ENCODE measurements at places on chromosomes 7 and 10.
A peak's percentile ranks its signal among the peaks of the same experiment; 100 is the strongest.

- no peak for DNase-seq
Measured at GRCh38 chr10:45424668-45425404, 50.8 kb downstream of the ALOX5 start.

DNA sequence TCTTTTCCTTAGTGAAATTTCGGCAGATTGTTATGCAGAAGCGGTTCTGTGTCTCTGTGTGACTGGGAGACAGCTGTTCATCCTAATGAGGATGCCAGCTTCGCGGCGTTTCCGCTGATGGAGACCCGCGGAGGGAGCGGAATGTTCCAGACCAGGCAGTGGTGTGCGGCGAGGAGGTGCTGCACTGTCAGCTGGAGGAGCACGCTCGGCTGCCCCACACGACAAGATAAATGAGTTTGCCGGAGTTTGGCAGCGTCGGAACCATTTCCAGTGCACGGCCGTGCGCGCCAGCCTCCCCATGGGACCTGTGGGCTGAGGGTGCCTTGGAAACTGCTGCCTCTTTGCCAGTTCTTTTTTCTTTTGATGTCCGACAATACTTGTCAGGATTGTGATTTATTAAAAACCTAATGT, 64.6 kb downstream of the WDR37 start:
- no peak for DNase-seq

DNA sequence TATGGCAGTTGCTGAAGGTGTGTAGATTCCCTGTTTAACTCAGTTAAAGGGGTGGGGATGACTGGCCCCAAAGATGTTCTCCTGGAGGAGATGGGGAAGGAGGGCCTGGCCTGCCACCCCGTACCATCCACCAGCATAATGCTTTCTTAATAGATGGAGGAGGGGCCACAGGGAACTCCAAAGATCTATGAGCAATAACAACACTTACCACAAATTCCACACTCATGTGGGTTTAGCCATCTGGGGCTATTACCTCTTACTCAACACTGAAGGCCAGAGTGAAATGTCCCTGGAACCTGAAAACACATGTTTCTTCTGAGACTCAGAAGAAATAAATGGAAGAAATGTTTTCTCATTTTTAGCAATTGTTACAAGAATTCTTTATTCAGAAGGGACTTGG, 259.0 kb downstream of the CXCL12 start:
- no peak for DNase-seq

GRCh38 chr10:110498982-110499795, 1.5 kb downstream of the DUSP5 start:
- no peak for DNase-seq

GRCh38 chr7:153401795-153402720, 642.5 kb downstream of the ACTR3B start:
- DNase-seq, result no peak

GRCh38 chr10:61100887-61101286, 156.9 kb upstream of the RHOBTB1 start:
- DNase-seq, result no peak

- DNase-seq, result no peak
Measured at GRCh38 chr7:80463272-80463920, 48.5 kb downstream of the GNAT3 start.

DNA sequence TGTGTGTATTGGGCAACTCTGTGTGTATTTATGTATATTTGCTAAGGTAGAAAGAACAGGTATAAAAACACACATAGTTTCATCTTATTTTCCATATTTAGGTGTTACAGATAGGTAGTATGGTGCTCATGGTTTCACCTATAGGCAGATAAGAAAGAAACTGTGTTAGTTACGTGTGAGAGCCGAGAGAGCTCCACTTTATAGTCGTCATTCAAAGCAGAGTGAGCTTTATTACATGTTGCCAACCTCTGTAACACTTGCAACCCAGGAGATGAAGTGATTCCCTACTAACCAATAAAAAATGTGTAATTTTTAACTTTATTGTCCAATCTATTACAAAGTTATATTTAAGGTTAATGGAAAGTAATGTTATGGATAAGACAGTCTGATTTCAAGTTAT, 121.3 kb downstream of the AGMO start:
- no peak for DNase-seq

- no peak for DNase-seq
Measured at GRCh38 chr7:44971188-44971901, 7.5 kb downstream of the MYO1G start.

- no peak for DNase-seq
Measured at GRCh38 chr10:114265392-114266053, 26.5 kb downstream of the VWA2 start.

DNA sequence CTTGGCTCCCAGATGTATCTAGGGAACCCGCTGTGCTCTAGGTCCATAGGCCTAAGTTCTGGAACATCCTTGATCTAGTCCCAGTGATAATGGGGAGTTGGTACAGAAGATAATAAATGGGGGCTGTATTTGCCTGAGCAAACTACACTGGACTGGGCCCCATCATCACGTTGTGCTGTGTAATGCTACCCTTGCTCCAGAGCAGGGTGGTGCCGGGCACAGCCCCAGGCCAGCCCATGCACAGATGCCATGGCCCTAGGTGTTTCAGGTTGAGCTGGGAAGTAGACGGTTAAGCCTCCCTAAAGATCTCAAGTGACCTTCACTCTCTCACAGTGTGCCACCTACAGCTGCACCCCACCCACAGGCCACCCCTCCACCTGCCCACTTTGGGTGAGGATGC, 53.2 kb downstream of the STRA8 start:
- no peak for DNase-seq

DNA sequence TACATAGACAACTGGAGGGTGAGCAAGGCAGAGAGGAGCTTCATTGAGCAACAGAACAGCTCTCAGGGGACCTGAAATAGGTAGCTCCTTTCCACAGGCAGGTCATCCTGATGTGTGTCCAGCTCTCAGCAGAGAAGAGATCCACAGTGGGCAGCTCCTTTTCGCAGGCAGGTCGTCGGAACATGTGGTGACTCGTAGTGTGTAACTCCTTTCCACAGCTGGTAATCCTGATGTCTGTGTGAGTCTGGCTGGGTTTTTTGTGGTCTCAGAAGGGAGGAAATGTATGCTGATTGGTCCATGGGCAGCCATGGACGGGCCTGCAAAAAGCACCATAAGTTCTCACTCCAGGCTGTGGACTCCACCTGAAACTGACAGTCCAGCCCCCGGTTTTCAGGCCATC, 24.4 kb upstream of the TES start:
- no peak for DNase-seq

DNA sequence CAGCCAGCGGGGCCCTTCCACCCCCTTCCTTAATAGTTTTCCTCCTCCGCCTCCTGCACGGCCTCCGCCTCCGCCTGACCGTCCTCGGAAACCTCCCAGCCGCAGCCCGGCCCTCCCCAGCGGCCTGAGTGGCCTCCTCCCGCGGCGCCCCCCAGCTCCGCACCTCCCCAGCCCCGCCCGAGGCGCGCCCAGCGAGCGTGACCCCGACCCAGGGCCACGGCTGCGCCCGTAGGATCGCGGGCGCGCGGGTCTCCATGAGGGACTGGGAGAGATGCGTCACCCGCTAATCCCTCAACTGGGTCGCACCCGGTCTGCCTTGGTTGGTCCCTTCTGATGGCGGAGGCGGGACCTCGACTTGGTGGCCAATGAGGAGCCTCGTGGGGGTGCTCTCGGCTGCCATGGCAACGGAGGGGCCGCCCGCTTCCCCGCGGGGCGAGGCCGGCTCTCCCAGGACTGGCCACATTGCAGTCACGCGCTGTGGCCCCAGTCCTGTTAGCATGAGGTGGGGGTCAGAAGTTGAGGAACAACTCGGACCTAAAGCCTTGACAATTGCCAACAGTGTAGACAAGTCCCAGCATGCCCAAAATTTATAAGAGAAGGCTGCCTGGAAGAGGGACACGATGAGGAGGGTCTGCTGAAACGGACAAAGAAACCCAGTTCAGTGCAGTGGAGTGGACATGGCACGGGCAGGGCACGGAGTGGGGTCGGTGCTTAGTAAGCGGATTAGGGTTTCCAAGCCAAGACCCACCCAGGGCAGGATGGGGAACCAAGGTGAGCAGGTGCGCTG, 24.3 kb downstream of the DDIT4 start:
- peak; percentile 95 for DNase-seq

Data from stimulated activated naive B cell treated with anti-CD40 and anti-IgM and Interleukin-4, amounts not matched to agents 10 μg/mL and 1 μg/mL and 100 μg/mL, for 72 hours (primary cell).